ENCODE measurements at places on chromosomes 11 and 22.

DNA sequence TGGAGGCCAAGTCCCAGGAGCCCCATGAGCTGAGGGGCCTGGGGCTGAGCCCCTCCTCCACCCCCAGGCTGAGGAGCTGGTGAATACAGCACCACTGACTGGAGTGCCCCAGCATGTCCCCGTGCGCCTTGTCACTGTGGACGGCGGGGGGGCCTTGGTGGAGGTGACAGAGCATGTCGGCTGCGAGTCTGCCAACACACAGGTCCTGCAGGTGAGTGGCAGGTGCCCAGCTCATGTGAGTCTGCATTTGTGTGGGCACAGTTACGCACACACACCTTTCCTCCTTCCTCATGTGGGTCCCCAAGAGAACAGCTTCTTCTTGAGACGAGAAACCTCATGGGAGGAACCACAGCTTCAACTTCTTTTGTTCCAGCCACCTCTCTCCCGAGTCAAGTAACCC, 7.7 kb downstream of the TMEM132A start:
- DNase-seq = no peak

DNA sequence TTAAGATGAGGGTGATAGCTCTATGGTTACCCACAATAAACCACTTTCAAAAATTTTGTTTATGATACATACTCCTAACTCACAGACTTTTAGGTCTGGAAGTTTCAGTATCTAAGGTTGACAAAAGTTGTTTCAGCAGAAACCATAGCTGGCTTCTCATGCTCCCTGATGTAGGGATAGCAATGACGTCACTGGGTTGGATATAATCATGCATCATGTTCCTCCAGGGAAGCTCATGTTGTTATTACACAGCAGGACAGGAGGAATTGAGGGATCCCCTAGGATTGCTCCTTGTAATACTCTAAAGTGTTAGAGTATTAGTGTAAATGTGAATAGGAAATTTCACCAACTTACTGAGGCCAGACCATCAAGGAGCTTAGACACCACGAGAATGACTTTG, 23.6 kb downstream of the APOL3 start:
- no peak for DNase-seq

GRCh38 chr11:86575208-86575855, 97.1 kb downstream of the ME3 start:
- DNase-seq = no peak

- DNase-seq = no peak
Measured at GRCh38 chr11:35088226-35088625, 50.7 kb upstream of the CD44 start.

DNA sequence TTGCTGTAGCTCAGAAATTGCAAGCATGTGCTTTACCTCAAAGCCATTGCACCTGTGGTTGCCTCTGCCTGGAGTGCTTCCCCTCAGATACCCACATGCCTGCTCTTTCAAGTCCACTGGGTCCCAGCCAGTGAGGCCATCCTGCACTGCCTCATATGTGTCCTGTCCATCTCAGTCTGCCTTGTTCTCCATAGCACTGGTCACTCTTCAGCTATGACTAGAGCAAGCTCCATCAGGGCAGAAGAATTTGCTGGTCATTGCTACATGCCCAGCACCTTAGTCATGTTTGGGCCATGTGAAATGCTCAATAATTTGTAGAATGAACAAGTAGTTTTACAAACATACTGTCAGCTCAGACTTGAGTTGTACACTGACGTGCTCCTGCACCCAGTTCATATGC, 64.4 kb upstream of the HORMAD2 start:
- no peak for DNase-seq

DNA sequence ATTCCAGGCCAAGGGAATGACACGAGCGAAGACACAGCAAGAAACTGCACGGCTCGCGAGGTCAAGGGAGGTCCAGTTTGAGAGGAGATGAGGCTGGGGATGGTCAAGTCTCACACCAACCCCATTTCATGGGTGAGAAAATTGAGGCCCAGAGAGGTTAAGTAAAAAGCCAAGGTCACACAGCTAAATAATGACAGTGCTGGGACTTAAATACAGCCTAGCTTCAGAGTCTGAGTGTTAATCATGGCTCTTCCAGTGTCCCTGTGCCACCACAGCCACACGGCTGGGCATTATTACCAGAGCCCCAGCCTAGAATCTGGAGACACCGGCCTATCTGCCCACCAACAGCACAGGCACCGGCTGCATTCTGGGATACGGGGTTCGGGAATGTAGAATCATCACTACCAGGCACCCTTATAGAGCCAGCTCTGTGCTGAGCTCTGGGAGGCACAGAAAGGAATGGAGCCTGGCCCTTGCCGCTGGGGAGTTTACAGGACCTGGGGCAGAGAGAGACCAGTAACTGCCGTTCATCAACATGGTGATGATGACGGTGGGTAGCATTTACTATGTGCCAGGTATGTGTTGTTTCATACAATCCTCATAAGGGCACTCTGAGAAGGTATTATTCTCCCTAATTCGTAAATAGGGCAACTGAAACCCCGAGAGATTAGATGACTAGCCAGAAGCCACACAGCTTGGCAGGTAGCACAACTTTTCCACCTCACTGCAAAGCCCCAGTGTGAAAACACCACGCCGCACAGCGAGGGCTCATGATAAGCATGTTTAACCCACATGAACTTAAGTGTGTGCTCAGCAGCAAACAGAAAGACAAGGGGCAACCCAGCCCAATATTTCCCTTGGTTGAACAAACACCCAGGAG, 51.8 kb downstream of the CD6 start:
- DNase-seq = peak; percentile 43

DNA sequence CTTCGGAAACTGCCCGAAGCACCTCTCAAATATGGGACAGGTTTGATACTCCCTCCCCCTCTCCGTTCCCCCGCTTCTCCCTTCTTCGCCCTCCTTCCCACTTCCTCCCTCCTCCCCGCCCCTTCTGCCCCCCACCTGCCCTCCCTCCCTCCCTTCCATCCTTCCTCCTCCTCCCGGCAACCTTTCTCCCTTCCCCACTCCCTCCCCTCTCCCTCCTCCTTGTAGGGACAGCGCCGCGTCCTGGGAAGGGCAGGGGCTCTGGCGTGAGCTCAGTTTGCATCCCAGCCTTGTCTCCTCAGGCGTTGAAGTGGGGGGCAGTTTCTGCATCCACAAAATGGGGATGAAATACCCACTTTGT, 6.1 kb upstream of the NFAM1 start:
- DNase-seq = no peak

GRCh38 chr11:74226907-74227306, 55.8 kb downstream of the PPME1 start:
- no peak for DNase-seq

DNA sequence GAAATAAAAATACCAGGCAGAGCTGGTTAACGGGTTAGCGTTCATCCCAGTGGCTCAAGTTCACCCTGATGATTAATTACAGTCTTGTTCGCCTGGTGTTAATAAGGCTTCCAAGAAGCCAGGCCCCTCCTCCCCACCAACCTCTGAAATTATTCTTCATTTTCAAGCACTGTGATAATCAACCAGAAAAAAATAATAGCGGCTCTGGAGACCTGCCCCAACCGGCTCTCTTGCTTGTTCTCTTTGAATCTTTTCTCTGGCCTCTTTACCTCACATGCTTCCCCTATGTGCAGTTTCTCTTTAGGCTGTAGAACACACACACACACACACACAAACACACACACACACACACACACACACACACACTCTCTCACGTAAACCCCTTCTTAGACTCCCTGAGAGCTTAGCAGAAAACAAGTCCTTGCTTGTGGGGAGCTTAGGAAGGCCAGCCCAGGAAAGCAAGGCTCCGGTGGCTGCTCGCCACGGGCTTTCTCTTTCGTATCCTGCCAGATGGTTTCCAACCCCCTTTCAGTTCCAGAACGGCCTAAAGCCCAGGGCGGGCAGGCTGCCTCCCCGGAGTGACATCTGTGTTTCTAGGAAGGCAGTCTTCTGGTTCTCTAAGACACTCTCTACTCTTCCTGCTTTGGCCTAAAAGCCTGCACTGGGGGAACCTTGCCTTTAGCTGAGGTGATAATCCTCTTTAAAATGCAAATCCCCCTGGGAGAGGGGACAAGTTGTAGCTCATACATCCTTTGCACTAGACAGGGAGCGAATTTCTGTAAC, 106.4 kb upstream of the SESN3 start:
- no peak for DNase-seq

DNA sequence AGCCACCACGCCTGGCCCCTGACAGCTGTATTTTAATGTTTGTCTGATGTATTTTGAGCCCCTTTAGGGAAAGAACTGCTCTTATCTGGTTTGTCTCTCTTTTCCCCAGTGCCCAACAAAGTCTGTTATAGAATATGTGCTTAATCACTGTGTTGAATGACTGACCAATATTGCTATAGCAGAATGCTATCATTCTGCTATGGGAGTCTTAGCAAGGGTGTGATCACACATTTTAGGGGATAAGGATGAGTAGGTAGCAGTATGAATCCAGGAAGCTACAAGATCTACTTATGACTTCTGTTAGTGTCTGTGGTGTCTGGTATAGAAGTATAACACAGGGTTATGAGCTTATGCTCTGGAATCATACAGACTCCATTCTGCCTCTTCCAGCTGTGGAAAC, 117.5 kb upstream of the RRM1 start:
- no peak for DNase-seq

- DNase-seq = no peak
Measured at GRCh38 chr11:66220566-66220935, 47.9 kb upstream of the RAB1B start.
